ENCODE measurements at places on chromosomes 11 and 22.

DNA sequence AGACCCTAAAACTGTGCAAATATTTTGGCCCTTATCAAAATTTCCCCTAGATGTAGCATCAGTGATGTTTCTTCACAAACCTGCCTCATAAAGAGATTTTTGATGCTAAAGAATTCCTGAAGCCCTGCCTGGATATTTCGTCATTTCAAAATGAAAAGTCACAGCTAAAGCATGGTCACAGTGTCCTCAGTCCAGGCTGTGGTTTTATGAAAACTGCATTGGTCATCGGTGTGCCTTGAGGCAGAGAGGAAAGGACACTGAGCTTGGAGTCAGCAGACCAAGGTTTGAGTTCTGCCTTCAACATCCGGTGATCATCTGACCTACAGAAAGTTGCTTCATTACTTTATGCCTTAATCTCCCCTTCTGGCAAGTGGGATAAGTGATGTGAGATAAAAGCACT is 34.8 kb upstream of the ALKBH3 start:
- no peak for DNase-seq

GRCh38 chr11:118287006-118287405 is 17.5 kb upstream of the CD3E start:
- DNase-seq = no peak

DNA sequence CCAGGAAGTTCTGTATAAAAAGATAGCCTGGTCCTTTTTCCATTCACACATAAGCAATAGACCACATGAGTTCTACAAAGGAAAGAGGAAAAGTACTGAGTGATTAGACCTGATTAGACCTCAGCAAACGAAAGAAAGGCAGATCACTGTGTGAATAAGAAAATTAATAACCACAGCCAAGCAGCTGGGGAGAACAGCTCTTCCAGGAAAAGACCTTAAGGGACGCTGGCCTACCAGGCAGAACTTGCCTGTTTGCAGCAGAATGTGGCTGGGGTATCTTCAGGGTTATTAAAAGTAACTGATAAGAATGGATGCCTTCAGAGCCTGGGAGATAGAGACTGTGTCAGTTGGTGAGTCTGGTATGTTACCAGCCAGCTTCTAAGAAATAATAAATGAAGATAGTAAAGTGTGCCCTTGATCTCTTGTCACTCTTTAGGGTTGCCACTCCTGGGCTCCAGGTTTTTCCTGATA is 172.9 kb downstream of the DBX1 start:
- no peak for DNase-seq

- DNase-seq = no peak
Observed at GRCh38 chr22:19748991-19749664, 11.4 kb upstream of the TBX1 start.

GRCh38 chr11:121478226-121478894 is 25.6 kb upstream of the SORL1-AS1 start:
- DNase-seq = no peak

- no peak for DNase-seq
Observed at GRCh38 chr11:1406571-1407485, 17.1 kb downstream of the BRSK2 start.
